ENCODE measurements at places on chromosomes 12 and 14.

DNA sequence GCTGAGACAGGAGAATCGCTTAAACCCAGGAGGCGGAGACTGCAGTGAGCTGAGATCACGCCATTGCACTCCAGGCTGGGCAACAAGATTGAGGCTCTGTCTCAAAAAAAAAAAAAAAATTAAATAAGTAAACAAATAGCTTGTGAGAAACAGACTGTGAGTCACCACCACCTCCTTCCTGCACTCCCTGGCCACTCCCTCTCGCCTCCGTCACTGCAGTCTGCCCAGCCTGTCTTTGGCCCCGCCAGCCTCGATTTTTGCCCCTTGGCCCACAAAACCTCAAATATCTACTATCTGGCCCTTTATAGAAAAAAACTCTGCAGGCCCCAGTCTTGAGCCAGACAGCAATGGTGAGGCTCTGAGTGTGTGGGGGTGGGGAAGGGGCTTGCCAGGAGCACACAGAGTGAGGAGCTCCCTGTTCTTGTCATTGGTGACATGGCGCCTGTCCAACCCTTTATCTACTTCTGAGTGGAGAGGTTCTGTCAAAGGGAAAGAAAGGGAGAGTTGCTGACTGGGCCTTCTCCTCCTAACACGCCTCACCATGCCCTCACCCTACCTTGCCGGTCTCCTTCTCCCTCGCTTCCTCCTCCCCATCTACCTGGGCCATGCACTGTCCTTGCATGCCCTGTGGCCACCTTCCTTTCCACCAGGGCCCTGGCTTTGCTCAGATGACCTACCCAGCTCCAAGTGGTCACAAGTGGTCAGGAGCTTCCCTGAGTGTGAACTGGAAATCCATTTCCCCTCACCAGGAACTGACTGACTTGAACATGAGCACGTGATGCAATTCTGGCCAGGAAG is 22.1 kb downstream of the LGMN start:
- peak; percentile 73 for DNase-seq

DNA sequence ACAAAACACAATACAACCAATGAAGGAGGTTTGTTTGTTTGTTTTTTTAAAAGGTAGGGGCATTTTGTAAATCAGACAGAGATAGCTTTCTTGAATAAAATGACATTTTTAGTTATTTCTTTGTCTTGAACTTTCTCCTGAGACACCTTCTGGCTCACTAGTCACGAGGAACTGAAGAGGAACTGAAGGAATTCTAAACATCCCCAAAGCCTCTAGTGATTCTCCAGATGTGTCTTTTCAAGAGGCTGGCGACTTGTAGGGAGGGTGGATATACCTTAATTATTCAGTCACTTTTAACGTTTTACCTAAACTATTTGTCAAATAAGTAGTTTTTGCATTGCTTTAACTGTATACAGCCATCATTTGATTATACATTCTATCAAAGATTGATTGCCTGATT is 211.2 kb upstream of the LRIG3 start:
- no peak for DNase-seq

- no peak for DNase-seq
Observed at GRCh38 chr12:2696136-2696535, 98.6 kb upstream of the FKBP4 start.

DNA sequence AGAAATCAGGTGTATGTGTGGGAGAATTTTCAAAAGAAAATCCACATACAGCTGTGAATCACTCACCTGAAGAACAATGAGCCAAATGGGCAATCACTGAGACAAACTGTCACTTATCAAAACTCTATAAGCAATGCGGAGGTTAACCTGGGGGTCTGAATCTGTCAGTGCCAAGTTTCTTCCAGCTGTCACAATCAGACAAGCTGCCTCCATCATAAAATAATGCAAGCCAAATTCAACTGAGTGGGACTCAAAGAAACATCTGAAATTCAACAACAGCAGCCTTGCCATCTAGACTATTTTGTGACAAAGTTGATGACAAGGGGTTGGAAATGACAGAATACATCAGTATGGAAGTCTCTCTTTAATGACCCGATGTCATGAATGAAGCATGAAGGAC is 60.3 kb downstream of the GARIN6 start:
- DNase-seq = no peak

DNA sequence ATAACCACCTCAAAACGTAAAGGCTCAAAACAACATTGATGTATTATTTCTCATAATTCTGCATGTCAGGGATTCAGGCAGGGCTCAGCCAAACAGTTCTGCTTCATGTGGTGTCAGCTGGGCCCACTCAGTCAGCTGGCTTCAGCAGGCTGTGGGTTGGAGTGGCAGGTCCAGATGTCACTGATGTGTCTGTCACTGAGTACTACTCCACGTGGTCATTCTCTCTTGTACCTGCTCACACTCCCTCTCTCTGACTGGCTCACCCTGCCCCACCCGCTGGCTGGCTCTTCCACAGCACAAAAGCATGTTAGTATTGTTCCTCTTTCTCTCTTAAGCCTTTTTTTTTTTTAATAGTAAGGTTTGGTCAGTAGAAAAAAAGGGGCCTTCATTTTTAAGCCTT is 182.4 kb downstream of the DICER1 start:
- DNase-seq = no peak

GRCh38 chr12:53071591-53072551 is 7.3 kb downstream of the SPRYD3 start:
- DNase-seq = no peak

GRCh38 chr12:55771736-55772135 is 28.8 kb downstream of the GDF11 start:
- DNase-seq = no peak

DNA sequence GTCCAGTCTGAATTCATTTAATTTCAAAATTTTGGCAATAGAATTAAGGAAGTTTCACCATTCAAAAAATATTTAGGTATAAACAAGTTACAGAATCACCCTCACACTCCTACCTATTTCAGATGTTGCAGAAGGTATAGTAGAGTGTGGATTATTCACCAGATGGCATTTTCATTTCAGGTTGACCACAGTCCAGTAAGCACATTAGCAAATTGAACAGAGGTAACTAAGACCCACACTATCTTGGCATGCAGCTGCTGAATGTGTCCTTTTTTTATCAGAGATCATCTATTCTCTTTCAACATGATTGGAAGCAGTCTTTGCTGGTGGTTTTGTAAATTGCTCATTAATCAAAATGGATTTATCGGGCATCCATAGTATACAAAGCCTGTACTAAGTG is 151.8 kb upstream of the GARIN6 start:
- DNase-seq = no peak

- peak; percentile 86 for DNase-seq
Observed at GRCh38 chr14:75063491-75064204, at the start of gene ACYP1. ACYP1 (minus strand) TSS chr14:75064024; CDS start chr14:75063553, 471 bp downstream.

DNA sequence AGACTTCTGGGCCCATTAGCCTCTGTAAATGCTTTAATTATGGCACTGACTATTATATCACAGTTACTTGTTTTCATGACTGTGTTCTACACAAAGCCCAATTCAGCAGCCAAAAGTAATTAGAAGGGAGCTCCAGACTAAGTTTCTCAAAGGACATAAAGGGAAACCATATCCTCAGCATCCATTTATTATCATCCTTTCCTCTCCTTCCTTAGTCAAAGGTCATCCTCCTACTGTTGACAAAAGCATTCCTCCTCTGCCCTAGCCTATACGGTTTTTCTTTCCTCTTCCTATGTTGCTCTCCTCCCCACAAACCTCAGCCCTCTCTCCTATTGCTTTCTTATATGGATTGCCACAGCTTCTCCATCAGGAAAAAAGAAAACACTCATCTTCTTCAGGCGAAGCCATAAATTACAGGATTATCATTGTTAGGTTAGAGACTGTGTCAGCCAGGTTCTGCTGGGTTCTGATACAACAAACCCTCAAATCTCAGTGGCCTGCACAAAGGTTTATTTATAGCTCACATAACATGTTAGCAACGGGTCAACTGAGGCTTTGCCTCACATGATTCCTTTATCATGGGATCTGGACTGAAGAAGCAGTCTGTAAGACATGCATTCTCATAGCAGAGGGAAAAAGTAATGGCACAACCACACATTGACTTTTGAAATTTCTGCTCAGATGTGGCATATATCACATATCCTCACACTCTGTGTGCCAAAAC is 207.2 kb downstream of the SLC5A8 start:
- no peak for DNase-seq

GRCh38 chr14:65250162-65250495 is 147.8 kb upstream of the MAX start:
- DNase-seq = no peak

- no peak for DNase-seq
Observed at GRCh38 chr12:26845057-26845666, 12.2 kb upstream of the ITPR2 start.

GRCh38 chr14:24885410-24885913 is 164.5 kb downstream of the STXBP6 start:
- no peak for DNase-seq

GRCh38 chr12:121915841-121916321 is 2.5 kb upstream of the CFAP251 start:
- DNase-seq = no peak

DNA sequence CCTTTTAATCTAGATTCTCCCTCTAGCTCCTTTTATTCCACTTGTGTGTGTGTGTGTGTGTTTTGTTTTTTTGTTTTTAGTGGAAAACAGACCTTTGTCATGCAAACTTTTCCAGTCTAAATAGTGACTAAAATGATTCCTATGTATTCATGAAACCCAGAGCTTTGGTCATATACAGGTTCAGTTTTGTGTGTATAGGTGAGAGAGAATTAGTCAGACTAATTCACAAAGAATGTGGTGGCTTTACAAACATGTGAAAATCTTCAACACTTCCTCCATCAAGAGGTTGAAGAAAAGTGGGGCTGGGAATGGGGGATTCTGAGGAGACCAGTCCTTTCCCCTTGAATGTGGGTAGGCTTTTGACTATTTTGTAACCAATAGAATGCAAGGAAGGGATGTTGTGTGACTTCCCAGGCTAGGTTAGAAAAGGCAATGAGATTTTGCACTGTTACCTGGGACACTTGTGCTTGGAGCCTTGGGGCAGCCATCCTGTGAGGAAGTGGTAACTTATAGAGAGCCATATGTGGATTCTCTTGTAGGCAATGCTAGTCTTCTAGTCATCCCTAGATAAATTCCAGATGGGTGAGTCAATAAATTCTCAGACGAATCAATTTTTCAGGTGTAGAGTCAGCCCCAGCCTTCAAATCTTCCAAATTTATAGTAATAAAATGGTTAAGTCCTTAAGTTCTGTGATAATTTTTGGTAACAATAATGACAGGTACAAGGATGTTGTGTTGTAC is 236.1 kb downstream of the CEP128 start:
- DNase-seq = no peak

GRCh38 chr14:68656452-68656851 is 136.4 kb downstream of the ZFP36L1 start:
- DNase-seq = no peak

- DNase-seq = no peak
Observed at GRCh38 chr12:67942724-67943123, 46.5 kb upstream of the IFNG-AS1 start.

DNA sequence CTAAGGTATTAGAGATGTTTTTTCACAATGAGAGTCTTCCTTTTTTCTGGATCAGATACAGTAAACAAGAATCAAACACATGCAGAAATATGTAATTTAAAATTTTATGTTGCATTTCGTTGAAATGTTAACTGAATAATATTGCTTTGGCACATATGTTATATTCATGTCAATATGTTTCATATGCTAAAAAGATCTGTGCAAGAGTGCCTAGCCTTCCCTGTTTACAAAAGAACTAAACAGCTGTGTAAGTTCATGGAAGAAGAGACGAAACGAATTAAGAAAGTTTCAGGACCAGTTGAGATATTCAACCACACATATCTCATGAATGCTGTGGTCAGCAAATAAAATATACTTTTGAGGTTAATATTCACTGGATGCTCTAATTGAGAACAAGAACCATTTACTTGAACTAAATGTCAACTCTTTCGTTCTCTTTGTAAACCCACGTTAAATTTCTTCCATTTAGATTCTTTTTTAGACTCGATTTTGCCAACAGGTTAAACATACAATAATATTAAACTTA is 289.5 kb downstream of the FOXG1 start:
- DNase-seq = no peak

DNA sequence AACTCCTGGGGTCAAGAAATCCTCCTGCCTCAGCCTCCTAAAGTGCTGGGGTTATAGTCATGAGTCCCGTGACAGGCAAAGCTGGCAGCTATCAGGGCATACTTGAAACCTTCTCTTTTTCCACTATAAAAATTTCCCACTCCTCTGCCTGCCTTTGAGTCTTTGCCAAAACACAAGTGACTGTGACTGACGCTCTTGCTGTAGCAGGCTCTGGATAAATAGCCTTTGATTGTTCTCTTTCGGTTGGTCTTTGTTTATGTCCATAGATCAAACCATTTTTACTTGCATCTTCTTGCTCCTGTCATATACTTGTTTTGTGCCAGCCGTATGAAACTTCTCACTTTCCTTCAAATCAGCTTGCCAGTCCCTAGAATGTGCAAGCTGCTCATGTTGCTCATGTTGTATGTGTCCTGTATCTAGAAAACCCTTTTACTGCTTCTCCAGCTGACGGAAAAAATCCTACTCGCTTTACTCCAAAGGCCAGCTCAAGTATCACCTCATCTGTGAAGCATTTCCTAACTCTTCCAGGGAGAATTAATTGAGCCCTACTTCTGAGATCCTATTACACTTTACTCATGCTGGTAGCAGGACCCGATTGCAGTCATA is 73.1 kb downstream of the RESF1 start:
- DNase-seq = no peak

DNA sequence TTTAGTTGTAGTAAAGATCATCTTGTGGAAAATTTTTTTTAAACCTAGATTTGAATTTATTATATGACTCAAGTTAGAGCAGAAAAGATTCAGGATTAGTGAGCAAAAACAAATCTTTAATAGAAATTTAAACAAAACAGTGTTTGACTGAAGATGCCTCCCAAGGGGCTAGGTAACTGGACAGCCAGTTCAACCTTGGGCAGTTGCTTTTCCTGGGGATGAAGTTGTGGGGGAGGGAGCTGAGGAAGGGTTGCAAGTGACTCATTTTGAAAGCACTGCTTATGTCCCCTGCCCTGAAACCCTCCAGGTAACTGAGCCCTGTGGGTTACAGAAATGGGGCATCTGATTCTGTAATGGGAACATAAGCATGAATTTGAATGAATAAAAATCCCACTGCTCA is 13.1 kb downstream of the CFAP54 start:
- DNase-seq = no peak

DNA sequence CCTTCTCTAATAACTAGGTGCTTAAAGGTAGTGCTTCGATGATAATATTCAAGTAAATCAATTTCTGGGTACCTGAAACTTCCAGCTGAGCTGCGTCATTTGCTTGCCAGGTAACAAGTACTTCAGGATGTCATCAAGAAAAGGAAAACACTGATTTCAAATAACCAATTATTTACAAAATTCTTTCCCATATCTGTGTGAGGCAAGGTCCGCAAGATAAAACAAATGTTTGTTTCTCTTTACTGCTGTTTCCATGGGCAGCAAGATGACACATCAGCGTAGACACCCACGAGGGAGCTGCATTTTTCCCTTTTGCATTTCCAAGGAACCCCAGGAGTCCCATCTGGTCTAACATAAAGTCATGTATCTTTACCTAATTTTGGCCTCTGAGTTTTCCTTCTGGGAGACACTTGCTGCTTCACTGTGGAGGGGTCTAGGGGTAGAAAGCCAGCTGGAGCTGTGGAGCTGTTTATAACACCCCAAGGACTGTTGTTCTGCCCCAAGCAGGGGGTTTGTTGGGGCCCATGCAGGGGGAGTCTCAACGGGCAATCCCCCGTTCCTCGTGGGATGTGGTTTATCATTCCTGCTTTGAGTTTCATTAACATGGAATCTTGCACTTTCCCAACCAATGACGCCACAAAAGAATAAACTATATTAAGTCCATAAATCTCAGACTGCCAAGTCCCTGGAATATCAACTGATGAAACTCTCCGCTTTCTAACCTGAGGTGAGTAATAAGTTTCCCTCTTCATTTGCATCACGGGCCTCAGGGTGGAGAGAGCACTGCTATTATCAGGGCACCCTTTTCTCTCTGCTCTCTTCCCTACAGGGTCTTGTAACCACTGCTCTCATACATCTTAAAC is 112.8 kb upstream of the PELI2 start:
- no peak for DNase-seq

Data from T-helper 1 cell (primary cell).